Central memory CD4-positive, alpha-beta T cell (primary cell): ENCODE measurements at places on chromosomes 6 and 20.

DNA sequence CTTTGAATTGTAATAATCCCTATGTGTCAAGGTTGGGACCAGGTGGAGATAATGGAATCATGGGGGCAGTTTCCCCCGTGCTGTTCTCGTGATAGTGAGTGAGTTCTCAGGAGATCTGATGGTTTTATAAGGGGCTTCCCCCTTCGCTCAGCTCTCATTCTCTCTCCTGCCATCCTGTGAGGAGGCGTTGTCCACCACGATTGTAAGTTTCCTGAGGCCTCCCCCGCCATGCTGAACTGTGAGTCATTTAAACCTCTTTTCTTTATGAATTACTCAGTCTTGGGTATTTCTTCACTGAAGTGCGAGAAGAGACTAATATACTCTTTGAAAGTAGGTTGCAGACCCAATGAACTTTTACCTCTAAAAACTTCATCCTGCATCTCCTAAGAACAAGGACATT is 39.2 kb upstream of the KCNG1 start:
- DNase-seq = no peak

GRCh38 chr6:20919677-20920385 is 385.6 kb downstream of the CDKAL1 start:
- no peak for DNase-seq

GRCh38 chr6:119676961-119677360 is 327.4 kb upstream of the MAN1A1 start:
- no peak for DNase-seq

DNA sequence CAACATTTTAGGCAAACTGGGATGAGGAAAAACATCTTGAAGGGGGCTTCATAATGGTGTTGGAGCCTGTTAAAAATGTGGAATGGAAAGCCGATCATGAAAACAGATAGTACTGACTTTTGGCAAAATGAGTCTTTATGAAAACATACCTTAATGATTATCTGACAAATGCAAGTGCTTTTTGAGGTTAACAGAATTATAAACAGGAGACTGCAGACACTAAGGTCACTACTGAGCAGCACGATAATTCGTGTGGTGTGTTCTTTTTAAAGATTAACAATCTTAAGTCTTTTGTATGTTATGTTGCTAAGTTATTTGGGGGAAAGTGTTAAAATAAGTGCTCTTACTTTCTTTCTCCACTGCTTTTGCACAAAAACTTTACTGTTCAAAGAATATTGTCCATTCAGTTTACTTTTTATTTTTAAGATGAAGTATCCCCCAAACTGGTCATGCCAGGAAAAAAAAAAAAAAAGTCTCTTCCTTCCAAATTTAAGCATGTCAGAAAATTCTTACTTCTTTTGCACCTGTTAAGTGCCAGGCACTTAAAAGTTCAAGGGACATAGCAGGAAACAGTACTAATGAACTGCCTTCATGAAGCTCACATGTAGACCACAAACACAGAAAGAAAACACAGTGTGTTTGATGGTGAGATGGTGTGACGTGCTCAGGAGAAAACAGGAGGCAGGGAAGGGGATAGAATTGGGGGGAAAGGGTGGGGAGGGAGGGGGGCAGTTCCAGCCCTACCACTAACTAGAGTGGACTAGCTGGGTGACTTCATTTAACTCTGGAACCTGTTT is 73.2 kb downstream of the CDYL start:
- DNase-seq = no peak

GRCh38 chr6:167793421-167793820 is 33.3 kb upstream of the AFDN start:
- DNase-seq = no peak

DNA sequence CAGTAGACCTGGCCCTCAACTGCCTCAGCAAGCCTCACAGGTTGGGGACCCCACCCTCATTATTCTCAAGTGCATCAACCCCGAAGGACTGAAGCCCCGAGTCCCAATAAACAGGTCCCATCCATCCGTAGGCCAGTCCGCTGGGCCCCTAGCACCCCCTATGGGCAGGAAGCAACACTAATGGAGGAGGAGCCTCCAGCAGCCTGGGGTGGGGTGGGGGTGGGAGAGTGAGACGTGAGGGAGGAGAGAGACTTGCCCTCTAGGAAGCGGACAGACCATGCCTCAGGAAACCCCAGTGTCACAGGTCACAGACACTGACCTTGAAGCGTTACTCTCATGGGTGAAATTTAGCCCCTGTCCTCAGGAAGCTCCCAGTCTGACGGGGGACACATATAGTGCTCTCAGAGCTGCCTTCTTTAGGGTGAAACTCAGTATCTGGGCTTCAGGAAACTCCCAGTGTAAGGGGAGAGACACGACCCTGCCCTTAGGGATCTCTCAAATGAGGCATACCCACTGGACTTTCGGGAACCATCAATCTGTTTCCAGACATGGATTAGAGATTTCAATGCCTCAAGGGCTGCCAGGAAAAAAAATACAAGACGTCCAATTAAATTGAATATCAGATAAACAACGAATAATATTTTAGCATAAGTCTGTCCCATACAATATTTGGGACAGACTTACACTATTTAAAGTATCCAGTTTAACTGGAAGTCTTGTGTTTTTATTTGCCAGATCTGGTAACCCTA is 125.8 kb downstream of the MRPL14 start:
- no peak for DNase-seq

GRCh38 chr6:150304429-150304828 is 64.4 kb upstream of the IYD start:
- DNase-seq = no peak

GRCh38 chr6:33885132-33886057 is 81.6 kb upstream of the MLN start:
- DNase-seq = no peak

GRCh38 chr6:72374857-72375256 is 247.0 kb upstream of the KCNQ5 start:
- DNase-seq = no peak

- DNase-seq = no peak
Measured at GRCh38 chr6:107712665-107713551, 111.2 kb downstream of the SCML4 start.

DNA sequence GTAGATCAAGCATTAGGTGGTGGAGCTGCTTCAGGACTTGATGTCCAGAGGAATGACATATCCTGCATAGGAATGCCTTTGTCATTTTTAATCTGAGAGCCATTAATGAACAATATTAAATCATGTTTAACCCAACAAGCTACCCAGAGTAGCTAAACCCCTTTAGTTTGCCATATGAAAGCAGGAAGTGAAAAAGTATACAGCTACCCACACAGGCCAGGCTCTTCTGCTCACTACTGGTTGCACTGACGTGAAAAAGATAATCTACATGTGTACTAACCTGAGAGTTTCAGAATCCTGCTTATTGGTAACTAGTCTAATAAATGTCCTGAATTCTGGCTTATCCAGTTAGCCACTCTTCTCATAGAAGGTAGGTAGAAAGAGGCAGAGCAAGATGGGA is 19.9 kb downstream of the GLYATL3 start:
- no peak for DNase-seq

- no peak for DNase-seq
Measured at GRCh38 chr6:16450285-16450684, 211.9 kb downstream of the GMPR start.

DNA sequence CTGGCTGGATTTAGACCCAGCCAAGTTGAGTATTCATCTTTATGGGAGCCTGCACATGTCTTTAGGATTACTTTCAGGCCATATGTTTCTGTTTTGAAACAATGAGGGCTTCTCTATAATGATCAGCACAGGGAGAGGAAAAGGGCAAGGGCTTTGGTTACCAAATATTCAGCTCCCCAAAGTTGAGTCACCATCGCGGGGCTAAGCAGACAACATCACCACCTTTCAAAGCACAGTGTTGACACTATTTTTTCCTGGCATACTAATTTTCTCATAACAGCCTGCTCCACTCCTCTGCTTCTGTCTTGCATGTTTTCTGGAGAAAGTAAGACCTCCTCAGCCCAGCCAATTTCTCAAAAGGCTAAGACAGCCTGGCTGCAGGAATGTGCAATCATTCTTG is 4.9 kb downstream of the SCML4 start:
- no peak for DNase-seq

DNA sequence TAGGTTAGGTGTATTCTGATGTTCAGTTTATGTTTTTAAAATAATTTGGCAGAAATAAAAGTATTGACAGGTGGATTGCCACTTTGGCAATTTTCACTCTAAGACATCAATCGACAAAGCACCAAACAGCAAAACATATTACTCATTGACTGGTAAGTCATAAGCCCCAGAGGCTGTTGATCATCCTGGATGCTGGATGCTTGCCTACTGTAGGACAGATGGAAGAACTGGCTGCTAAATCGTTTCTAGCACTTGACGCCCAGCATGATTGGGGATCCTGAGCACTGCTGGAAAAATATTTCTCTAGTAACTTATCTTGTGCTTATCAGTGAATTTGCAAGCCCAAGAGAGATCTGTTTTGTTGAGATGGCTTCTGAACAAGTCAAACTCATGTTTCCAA is 1001.9 kb upstream of the FLRT3 start:
- DNase-seq = no peak

DNA sequence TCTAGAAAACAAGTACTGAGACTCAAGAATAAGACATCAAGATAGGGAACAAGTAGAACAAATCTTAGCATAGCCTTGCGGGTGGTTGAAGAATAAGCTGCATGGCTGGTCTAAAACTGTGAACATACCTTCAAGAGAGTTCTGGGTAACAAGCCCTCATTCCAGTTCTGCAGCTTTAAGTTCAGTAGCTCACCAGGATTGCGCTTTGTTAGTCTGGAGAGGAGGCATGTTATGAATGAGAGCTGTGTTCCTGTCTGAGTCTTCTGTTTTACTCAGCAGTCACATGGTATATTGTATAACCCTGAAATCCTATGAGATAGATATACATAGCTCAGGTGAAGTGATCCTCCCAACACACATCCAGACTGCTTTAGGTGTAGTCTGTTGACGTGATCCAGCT is 406.6 kb upstream of the IRAK1BP1 start:
- DNase-seq = no peak

GRCh38 chr20:17615645-17616479 is 46.0 kb downstream of the DSTN start:
- DNase-seq = no peak

DNA sequence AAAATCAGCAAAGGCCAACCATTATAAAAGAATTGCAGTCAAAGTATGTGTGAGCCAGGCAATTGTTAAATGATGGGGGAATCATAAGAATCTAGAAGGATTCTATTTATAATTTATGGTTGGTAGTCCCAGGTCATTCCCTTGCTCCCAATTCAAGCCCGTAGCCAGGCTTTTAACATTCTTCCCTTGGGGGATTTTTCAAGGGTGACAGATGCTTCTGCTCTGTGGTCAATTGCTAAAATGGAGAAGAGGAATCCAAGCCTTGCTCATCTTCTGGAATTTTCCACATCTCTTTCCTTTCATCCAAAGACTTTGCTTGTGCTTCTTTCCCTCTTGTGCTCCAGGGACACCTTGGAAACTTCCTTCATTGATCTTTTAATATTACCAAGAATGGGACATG is 18.0 kb upstream of the BCAS1 start:
- DNase-seq = no peak

GRCh38 chr20:50120935-50121693 is 8.2 kb upstream of the UBE2V1 start:
- DNase-seq = peak; percentile 60

DNA sequence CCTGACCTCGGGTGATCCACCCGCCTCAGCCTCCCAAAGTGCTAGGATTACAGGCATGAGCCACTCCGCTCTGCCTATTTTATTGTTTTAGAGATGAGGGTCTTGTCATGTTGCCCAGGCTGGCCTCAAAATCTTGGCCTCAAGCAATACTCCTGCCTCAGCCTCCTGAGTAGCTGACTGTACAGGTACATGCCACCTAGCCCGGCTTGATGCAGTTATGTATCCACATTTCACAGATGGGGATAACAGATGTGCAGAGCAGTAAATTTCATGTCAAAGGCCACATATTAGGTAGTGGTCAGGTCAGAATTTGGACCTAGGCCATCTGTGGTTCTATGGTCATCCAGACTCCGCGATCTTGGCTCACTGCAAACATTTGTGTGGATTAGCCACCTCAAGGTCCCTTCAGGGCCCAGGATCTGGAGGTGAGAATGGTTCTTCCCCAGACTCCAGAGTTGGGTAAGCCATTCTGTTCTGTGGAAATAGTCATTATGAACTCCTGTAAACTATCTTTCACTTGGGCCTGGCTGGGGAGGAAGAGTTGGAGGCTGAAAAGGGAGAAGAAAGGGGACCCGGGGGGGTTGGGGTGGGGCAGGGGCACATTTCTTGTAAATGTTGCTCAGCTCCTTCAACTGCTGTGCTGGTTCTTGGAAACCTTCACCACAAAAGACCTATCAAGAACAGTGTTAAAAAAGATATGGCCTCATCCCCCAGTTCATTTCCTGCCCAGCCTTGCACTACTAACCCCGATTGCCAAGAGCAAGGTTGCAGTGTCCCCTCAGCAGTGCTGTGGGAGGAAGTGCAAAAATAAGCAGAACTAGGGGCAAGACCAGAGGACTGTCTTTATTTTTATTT is 13.0 kb downstream of the PIM1 start:
- peak; percentile 70 for DNase-seq
